ENCODE measurements at places on chromosomes 12 and 14.

DNA sequence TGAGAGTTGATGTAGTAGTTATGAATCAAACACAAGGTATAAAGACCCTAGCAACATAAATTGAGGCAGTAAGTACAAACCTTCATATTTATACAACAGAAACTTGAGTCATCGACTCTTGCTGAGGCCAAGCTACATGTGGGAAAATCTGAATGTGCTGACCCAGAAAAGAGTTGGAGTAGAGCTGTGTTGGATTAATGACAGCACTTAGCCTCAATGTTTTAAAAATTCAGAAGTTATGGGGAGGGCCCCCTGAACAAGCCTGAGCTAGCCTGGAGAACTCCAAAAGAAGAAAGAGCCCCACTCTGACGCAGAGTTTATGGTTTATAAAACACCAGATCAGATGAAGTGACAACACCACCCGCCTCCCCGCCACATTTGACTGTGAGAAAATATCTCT, 100.0 kb downstream of the DUSP6 start:
- no peak for DNase-seq

DNA sequence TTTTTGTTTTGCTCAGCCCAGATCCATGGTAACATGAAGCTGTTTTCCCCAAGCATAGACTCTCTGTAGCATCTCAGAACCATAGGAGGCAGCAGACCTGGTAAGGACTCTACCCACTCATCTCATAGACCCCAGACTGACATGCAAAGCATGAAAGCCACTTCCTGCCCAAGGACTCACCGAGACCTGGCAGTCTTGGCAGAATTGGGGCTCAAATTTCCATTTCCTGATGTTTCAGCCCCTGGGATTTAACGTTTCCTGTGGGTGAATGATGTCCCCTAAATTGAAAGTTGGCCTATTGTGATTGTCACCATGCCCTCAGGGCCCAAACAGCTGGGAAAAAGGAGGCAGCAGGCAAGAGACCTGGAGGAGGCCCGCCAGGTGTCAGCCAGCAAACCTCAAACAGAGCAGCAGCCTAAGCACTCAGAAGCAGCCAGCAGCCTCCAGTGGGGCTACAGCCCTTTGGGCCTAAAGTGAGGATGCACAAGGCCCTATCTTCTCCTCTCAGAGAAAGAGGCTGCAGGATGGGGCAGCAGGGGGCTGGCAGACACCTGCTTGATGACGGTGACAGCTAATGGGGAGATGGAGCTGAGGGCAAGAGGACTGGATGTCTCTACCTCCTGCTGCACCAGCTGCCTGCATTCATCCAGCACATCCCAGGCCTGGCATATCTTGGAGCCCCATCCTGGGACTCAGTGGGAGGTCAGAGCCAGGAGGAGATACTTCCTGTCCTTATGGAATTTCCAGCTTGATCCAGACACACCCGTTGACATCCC, 8.5 kb downstream of the KRT85 start:
- DNase-seq, result no peak

DNA sequence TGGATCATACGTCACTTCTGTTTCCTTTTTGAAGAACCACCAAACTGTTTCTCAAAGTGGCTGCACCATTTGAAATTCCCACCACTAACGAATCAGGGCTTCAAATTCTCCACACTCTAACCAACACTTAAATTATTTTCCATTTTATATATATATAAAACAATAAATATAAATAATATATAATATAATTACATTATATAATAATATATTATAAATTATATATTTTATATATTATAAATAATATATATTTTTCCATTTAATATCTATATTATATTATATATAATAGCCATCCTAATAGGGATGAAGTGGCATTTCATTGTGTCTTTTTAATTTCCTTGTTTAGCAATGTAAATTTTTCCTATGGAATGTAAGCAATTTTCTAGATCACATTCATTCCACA, 24.6 kb upstream of the CIT start:
- no peak for DNase-seq

- no peak for DNase-seq
These were observed 128.4 kb downstream of the METTL25 start for GRCh38 chr12:82486524-82487235.

GRCh38 chr12:71840231-71840847, 780 bp downstream of the TBC1D15 start:
- no peak for DNase-seq

- no peak for DNase-seq
These were observed 16.3 kb upstream of the SINHCAF start for GRCh38 chr12:31342286-31342685.

DNA sequence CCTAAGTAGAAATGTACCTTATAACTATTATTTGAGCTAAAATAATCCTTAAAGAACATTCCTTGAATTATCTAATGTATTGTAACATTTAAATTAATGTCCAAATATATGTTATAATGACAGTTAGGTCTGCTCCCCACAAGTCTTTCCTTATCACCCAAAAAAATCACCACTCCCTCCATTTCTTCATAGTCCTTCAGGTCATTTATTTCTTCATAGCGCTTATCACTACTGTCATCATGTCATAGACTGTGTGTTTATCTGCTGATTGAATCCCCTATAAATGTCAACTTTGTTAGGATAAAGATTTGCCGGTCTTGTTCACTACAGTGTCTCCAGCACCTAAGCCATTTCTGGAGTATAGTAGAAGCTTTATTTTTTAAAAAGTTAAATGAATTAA, 12.0 kb downstream of the LUM start:
- DNase-seq, result no peak

DNA sequence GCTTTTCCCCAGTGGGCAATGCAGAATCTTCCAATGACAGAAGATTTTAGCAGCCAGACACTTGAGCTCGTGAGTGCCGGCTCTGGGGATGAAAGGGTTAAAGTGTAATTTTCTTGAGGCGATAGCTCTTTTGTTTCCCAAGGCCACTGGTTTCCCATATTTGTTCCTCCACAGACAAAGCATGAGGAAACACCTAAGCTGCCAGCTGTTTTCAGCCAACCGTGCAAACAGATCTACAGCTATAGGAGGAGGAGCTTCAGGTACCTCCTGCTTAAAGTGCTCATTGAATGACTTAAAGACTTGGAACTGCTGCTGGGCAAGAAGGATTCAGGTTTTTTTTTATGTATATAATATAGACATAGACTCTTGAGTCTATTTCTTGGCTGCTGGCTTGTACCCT, 1311.5 kb downstream of the TMEM121 start:
- no peak for DNase-seq

- no peak for DNase-seq
These were observed 20.5 kb downstream of the SLC38A2 start for GRCh38 chr12:46351886-46352650.

GRCh38 chr12:89383235-89384049, 31.1 kb upstream of the DUSP6 start:
- DNase-seq, result no peak

GRCh38 chr12:104701756-104702155, 245.0 kb downstream of the CHST11 start:
- DNase-seq, result no peak

- DNase-seq, result no peak
These were observed 211.3 kb upstream of the NAV3 start for GRCh38 chr12:77619425-77619824.

DNA sequence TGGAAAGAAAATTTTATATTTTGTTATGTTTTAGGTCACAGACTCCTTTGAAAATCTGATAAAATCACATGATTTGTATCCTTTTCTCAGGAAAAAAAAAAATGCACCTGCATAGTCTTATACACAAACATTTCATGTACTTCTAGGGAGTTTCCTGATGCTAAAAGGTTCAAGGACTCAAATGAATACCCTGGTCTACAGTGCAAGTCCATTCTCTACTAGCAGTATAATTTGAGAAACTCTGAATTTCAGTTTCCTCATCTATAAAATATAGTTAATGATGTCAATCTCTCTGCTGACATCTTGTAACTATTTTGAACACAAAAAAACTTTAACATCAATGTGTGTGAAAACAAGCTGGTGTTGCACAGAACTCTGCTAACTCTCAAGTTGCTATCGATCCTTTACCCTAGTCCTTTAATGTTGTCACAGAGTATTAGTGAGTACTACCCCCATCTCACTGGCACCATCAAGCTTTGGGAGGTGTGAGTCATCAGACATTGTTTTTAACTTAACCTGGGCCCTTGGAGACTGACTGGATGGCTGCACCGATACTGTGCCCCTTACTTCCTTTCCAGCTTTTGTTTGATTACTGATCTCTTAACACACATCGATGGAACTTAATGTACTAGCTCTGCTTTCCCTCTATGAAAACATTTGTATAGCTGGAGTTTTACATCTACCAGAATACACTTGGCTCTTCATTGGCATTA, 251.9 kb upstream of the SOX5 start:
- DNase-seq, result no peak

DNA sequence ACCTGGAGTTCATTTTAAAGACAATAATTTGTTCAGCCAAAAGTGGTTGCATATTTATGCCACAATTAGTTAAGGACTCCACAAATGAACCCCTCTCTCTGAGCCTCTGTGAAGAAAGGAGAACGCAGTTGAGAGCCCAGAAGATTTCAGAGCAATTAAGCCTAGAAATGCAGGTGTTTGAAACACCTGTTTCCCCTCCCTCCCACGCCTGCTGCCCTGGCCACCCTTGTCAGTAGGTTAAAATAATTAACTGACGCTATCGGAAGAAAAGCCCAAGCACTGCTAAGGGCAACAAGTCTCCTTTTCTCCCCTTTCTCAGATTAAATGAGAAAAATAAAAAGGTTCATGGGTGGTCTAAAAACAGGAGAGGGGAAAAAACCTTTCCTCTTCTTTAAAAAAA, 99.2 kb downstream of the PPM1A start:
- DNase-seq, result no peak

GRCh38 chr12:12715128-12715458, 2.1 kb upstream of the CDKN1B start:
- no peak for DNase-seq

Measured in uterus (tissue), 4 donors.